Activated T-cell treated with anti-CD3 and anti-CD28 coated beads, Interleukin-2, amount 50 U/mL, for 72 hours (primary cell): ENCODE measurements at places on chromosomes 13 and 19. TPM values are rescaled to one million over a fixed set of nuclear protein-coding genes. Genes with fewer than 3 reads are reported as not detected.

DNA sequence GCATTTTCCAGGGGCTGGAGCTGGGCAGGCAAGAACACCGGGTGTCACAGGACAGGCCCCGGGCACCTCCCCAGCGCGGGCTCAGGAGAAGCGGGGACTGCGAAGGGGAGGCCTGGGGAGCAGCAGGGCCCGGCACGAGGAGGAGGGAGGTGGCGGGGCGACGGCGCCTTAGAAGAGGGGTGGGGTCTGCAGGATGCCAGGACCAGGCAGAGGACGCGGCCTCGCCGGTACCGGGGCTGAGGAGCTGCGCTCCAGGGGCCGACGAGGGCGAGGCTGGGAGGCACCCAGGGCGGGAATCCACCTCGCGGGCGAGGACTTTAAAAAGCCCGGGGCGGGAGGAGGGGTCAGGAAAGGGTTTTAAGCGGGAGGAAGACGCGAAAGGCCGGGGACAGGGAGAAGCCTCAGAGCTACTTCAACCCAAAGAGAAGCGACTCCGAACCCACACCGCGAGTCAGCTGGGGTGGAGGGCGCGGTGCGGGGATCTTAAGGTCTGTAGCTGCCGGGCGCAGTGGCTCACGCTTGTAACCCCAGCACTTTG lies 665 bp downstream of the ZNF347 start:
- peaks cover 18% of the 10 kb centered on the region for H3K4me1 ChIP-seq
- no peaks in the 10 kb centered on the region for H3K27me3 ChIP-seq
- peak overlapping the region; percentile 89 for H3K4me3 ChIP-seq

Gene FOSB
- 24.6 TPM for total RNA-seq

- DNase-seq = no peak
- no peak overlapping the region for H3K27ac ChIP-seq
- H3K4me3 ChIP-seq = no peak overlapping the region
- peaks cover 11% of the 10 kb centered on the region for H3K27me3 ChIP-seq
- H3K4me1 ChIP-seq = peaks cover 29% of the 10 kb centered on the region
- H3K36me3 ChIP-seq = no peaks in the 10 kb centered on the region
Observed at GRCh38 chr19:16259385-16260159, 61.9 kb downstream of the AP1M1 start.

Gene TEX101
- total RNA-seq = not detected

Gene TUBA3C
- total RNA-seq = not detected

GRCh38 chr13:29953542-29953941 lies 103.1 kb upstream of the UBL3 start:
- peaks cover 27% of the 10 kb centered on the region for H3K4me1 ChIP-seq
- no peaks in the 10 kb centered on the region for H3K36me3 ChIP-seq
- no peak for DNase-seq
- peak overlapping the region; percentile 95 for H3K27ac ChIP-seq
- no peaks in the 10 kb centered on the region for H3K27me3 ChIP-seq
- H3K4me3 ChIP-seq = peak overlapping the region; percentile 95

- H3K36me3 ChIP-seq = peaks cover 9% of the 10 kb centered on the region
- DNase-seq = peak; percentile 48
- peaks cover 29% of the 10 kb centered on the region for H3K4me1 ChIP-seq
- no peak overlapping the region for H3K27ac ChIP-seq
- H3K27me3 ChIP-seq = no peaks in the 10 kb centered on the region
Observed at GRCh38 chr19:47228937-47229675, 1.9 kb downstream of the BBC3 start.

- DNase-seq = no peak
- peaks cover 23% of the 10 kb centered on the region for H3K4me1 ChIP-seq
- H3K4me3 ChIP-seq = peak overlapping the region; percentile 85
- H3K27me3 ChIP-seq = no peaks in the 10 kb centered on the region
Observed at GRCh38 chr19:6490134-6490533, 8.5 kb upstream of the DENND1C start.
